ENCODE measurements at places on chromosomes 4 and X.

- DNase-seq: no peak
These were observed 1.4 kb upstream of the MSL3 start for GRCh38 chrX:11756354-11757318.

DNA sequence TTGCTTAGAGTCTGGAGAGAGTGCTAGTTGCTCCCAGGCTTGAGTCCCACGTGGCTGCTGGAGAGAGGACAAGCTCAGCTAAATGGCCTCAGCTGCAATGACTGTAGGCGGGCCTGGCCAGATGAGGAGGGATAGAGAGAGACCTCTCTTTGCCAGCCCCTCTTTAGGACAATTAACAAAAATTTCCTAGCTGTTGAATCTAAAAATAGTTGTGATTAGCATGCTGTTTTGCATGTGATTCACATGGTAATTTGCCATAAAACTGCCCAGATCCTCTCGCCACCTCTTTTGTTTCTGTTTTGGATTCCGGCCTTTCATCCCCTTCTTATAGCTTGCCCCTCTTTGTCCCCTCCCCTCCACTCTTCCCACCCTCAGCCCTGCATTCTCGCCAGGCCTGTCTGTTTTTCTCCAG is 28.9 kb upstream of the PRPS1 start:
- DNase-seq: no peak

- DNase-seq: no peak
These were observed 77.6 kb upstream of the PCDH7 start for GRCh38 chr4:30642567-30642966.

DNA sequence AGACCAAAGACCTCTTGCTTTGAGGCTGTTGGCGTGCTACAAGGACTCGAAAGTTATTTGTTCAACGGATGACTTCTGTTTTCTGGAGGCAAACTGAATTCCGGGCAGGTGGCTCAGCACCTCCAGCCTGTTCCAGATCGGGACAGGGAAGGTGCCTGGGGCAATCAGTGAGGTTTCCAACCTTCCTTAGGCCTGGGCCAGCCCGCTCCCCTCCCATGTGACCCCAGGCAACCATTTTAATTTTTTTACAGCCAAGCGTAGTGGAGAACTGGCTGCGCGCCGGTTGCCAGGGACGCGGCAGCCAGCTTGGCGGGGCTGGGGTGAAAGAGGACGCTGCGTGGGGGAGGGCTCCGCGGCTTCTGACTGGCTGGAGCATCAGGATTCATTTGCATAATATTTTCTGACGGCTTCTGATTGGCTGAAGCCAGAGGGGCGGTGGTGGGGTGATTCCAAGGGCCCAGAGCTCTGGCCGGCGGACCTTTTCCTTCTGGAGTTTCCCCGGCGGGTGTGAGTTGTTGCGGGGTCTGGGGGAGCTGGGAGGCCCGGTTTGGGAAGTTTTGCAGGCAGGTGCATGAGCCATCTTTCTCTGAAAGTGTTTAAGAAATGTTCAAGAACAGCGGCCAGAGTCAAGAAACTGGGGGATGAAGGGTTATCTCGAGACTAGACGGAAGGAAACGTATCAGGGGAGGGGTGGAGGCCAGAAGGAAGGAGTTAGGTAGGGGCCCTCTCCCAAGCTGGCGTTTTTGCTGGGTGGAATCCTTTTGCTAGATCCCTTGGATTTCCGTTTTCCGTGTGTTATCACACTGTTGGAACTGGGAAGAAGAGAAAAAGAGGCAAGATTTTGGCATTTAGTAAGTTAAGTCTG is at the start of gene MID1IP1:
Gene MID1IP1 (plus strand): TSS at position 479 of the 865 bp plus-strand sequence. CDS start 3,488 bp downstream, outside the sequence.
- peak; percentile 41 for DNase-seq

DNA sequence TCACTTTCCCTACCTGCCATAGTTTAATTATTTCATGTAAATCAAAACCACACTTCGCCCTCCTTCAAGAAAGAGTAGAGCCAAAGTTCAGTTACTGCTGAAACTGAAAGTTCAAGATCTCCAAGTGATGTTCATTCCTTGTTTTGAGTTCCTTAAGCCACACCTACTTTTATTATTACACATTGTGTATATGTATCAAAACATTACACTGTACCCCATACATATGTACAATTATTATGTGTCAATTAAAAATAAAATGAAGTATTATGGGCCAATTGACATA is 892.3 kb upstream of the NDST4 start:
- no peak for DNase-seq
